ENCODE measurements at places on chromosomes 2 and 18.

- no peak for DNase-seq
Observed at GRCh38 chr18:48042431-48042830, 112.0 kb upstream of the SMAD2 start.

DNA sequence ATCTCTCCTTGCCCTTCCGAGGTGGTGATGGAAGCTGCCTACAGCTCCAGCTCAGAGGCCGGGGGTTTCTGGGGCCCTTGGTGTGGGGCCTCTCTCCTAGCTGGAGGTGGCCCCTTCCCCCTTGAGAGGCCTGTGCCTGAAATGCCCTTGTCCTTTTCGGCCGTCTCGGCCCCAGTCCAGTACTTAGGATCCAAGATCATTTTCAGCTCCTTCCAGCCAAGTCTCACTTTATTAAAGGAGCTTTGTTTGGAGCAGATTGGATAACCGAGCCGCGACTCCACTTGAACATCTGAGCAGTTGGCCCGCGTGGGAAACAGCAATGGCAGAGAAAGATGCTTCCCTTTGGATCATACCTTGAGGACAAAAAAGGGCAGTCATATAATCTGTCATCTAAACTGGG is 125.0 kb downstream of the NEDD4L start:
- no peak for DNase-seq

GRCh38 chr2:175006281-175006680 is 1.1 kb upstream of the CHN1 start:
- DNase-seq = no peak

DNA sequence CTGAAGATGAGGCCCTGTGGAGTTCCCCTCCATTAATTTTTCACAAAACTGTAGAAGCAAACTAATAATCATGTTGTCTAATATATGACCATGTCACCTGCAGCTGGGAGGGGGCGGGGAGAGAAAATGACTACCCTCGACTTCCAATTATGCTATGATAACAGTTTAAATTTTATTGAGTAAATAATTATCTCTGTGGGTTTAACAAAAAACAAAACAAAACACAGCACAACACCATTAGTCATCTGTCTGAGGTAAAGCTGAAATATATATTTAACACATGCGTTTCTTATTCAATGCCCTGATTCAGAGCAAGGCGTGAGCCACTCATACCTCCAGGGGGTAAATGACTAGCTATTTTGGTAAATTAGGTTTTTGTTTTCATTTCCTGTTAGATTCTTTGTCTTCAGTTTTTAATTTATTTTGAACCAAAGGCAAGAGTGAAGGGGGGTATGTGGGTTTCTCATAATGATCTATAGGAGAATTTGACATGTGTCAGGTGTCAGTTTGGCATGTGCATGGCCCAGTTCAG is 77.4 kb upstream of the ZCCHC2 start:
- DNase-seq = no peak

DNA sequence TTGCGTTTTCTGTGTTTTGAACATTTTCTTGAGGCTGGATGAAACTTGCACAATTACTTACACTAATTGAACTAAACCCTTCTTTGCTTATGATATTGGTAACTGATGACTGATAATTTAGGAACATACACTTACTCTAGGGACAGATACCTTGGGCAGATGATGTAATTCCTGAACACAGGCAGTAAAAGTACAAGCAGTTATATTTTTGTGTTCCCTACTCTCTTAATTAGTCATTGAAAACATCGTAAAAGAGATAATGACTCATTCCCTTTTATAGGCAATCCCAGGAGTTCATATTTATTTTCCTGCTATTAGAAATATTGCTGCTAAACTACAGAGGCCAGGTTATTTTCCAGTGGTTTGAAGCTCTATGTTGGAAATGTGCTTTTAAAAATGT is 46.4 kb downstream of the CCDC85A start:
- no peak for DNase-seq

DNA sequence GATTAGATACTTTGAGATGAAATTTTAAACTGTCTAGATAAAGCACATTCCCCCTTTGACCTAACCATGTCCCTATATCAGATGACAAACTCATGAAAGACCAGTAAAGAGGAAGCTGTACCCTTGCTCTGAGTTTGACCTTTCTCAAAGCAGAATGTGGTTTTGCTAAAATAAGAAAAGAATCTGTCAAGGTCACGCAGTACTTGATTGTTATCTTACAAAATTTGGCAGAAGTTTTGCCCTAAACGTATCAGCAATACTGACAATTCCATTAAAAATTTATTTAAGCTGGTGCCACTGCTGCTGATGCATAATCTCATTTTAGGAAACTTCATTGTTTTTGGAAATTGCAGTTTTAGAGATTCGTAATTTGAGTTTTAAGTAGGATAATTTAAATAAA is 31.2 kb upstream of the GALM start:
- DNase-seq = no peak

DNA sequence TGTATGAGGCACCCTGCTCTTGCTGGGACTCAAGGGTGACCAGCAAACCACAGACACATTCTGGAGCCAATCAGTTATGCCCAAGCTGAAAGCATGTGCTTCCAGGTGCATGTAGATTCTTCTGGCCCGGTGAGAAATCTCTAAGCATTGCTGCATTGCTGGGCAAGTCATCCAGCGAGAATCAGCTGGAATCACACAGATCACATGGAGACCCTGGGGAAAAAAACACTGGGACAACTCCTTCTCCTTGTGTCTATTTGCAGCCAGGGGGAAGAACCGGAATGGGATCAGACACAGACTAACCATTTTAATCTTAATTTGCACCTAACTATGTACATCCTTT is 119.7 kb upstream of the KLF7 start:
- DNase-seq = no peak

- no peak for DNase-seq
Observed at GRCh38 chr18:60406721-60407120, 34.1 kb upstream of the MC4R start.

GRCh38 chr2:9118383-9118960 is 88.1 kb upstream of the ASAP2 start:
- DNase-seq = no peak

DNA sequence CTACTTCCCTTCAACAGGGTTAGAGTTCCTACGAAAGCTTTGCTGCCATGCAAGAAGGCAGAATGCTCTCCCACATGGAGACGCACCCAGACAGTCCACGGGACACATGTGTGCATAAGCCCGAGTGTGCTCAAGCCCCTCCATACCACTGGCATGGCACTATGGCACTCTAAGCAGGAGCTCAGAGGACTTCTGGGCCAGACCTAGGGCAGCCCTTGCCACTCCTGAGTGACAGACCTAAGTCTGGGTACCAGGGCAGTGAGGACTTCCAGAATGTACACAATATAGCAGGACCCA is 11.4 kb upstream of the ARID5A start:
- DNase-seq = no peak

DNA sequence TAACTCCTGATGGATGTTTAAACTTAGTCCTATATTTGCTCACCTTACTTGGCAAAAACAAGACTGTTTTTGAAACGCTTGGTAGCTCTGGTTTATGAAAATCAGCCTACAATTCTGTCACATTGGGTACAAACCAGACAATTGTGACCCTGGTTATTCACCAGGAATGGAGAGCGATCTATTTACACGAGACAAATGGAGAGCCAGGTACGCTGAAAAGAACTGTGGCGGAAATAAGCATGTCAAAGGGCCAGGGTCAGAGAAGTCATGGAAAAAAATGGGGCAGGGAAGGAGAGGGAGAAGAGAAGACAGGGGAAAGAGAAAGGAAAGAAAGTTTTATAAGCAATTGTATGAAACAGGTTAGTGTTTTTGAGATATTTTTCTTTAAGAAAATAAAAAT is 119.5 kb upstream of the ZFP36L2 start:
- no peak for DNase-seq

- DNase-seq = no peak
Observed at GRCh38 chr2:235095569-235095968, 143.8 kb downstream of the SH3BP4 start.

DNA sequence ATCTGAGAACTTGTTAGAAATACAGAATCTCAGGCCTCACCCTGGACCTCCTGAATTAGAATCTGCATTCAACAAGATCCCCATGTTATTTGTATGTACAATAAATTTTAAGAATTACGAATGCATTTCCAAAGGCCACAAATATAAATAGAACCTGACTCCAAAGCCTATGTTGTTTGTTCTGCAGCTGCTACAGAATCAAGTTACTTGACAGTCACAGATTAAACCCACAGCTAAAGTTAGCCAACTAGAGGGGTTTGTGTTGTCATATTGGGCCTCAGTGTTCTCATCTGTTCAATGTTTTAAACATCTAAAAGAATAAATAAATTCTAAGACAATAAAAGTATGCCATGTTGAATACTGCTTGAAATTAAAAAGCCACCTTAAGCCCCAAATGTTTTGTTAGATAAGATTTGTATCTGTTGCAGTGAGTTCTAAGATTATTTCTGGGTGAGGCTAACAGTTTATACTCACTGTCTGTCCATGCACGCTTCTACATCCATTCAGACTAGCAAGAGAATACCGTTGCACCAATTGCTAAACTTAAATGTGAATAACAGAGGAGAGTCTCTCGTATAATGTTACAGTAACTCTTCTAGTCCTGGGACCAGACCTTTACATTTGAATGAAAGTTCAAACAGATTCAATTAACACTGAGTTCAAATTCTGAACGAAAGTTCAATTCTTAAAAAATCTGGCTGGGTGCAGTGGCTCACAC is 200.4 kb downstream of the MEMO1 start:
- no peak for DNase-seq

DNA sequence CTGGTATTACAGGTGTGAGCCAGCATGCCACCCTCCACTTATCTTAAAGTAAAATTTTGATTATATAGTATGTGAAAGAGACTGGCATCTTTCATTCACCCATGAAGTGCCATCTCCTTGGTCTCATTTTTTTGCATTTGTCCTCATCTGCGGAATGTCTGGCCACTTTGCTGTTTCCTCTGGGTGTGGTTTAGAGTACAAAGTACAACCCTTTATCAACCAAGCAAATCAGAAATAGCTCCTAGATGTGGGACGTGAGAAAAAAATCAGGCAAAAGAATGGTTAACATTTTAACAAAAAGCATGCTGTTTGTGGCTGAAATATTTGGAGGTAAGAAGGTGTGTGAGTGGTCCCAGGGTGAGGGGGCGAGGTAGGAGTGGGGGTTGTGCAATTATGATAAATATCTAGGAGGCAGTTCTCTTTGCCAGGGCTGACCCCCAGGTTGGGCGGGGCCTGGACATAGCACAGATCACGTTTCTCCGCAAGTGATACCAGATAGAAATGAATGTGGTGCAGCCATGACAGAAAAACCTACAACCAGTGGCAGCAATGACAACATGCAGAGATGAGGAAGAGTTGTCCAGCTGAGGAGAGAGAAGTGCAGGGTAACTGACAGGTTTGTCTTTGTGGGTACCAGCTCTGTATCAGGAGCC is 115.8 kb upstream of the SERTAD2 start:
- DNase-seq = no peak

DNA sequence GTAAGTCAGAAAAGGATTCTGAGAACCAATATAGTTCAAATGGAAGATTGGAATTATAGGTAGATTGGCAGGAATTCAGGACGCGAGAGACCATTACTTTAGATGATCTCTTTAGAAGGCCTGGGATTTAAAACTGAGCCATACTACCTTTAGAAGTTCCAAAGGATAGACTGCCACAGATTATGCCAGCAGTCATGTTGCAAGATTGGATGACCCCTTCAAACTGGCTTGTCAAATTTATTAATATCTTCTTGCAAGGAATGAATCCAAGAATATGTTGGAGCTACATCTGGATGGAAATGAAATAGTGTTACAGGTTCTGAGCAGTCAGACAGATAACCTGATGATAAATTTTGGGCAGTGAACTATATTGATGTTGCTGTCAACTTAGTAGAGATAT is 22.0 kb downstream of the BABAM2 start:
- DNase-seq = no peak

DNA sequence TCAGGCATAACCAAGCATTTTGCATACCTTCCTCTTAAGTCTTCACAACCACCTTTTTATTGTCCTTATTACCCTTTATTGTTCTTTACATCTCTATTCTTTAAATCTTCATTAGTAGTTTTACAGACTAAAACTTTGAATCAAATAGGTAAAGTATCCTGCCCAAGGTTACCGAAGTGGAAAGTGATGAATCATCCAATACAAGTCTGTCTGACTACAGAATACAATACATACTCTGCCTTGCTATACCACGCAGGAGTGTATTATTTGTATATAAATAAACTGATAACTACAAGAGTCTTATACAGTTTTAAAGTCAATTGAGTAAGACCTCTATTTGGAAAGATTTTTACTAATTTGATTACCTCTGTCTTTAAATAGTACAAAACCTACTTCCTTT is 196.0 kb downstream of the ZEB2 start:
- no peak for DNase-seq

GRCh38 chr2:66489436-66489835 is 54.5 kb downstream of the MEIS1 start:
- no peak for DNase-seq

- no peak for DNase-seq
Observed at GRCh38 chr18:3051718-3052410, 38.9 kb upstream of the LPIN2 start.

- no peak for DNase-seq
Observed at GRCh38 chr2:42971947-42972736, 179.8 kb upstream of the HAAO start.

GRCh38 chr2:86788881-86789686 is 1.6 kb downstream of the CD8A start:
- no peak for DNase-seq

- no peak for DNase-seq
Observed at GRCh38 chr2:73283545-73284295, 558 bp downstream of the FBXO41 start.

- DNase-seq = no peak
Observed at GRCh38 chr18:36354989-36355388, 57.5 kb downstream of the FHOD3 start.

DNA sequence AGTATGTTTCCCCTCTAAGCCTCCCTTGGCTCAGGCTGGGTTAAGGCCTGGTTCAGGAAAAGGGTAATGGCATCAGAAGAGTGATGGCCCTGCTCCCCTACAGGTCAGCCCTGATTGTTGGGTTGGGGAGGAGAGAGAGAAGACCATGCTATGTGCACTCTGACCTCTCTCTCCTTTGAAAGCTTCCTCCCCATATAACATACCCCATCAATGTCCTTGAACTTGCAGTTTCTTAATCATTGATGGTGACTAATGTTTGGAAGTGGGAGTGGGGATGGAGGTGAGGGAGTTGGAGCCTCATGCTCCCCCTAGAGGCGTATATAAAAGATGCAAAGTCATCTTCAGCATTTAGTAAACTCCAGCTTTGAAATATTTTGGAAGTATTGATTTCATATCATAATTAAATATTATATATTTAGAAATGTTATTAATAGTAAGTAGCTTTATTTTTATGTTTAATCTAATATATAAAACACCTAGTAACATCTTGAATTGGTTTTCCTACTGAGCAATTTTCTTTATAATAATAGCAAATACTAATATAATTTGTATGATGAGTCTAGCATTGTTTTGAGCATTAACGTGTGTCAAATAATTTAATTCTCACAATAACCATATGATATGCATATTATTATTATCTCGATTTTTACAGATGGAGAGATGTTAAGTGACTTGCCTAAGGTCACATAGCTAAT is 8.8 kb downstream of the PLCL1 start:
- no peak for DNase-seq

DNA sequence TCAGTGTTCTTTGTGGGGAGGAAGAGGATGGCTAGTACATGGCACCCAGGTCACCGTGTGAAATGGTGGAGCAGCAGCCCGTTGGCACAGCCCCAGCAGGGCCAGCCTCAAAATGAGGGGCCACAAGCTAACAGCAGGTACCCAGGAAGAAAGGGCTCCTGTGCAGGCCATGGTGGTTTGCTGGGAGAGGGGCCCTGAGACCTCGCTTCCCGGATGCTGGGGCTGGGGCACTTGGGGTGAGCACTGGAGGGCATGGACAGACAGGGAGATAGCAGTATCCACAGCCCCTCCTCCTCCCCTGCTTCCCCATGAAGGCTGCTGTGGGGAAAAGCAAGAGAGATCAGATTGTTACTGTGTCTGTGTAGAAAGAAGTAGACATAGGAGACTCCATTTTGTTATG is 16.2 kb upstream of the TEX44 start:
- DNase-seq = no peak
